GM03348 (cell line): ENCODE measurements at places on chromosomes 12 and 14.

DNA sequence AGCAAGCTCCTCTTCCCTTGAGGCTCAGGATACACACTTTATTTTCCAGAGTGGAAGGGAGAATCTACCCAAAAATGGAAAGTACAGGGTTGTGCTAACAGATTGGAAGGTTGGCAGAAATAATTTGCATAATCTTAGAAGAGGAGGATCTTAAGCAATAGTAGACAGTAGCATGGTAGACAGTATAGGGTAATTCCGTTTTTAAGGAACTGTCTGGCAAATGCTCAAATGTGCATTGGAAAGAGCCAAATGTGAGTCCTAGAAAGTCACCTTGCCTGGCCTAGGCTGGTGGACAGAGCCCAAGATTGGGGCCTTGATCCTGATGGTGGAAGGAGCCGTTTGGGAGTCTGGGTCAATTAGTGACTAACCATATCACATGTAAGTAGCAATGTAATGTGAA, 13.1 kb upstream of the CARMIL3 start:
- no peak for DNase-seq

DNA sequence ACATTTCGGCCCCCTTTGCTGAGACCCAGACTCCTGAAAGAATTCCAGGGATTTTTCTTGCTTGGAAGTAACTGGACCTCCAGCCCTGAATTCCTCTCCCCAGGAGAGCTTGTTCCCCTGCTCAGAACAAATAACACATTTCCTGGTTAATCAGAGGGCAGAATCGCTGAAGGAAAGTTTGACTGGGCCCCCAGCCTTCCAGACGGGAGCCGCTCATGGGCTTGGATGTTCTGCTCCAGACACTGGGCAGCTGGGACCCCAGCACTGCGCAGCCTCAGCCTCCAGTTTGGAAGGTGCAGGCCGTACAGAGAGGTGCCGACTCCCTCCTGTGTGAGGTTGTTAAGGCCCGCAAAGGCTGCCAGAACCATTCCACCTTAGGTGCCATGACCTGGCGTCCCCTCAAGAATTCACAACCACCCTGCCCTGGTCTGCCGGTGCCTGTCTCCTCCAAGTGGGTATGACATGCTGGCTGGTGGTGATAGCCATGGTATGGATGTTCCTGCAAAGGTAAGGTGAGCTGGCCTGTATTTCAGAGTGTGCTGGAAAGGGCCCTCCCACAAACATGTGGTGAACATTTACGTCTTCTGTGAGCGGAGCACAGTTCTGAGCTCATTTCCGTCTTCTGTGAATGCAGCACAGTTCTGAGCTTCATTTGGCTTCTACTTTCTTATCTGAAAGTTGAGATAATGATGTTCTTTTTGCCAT, 5.1 kb upstream of the LTBP2 start:
- no peak for DNase-seq

- peak; percentile 80 for DNase-seq
Observed at GRCh38 chr12:114662512-114663177, 21.3 kb downstream of the TBX3 start.

DNA sequence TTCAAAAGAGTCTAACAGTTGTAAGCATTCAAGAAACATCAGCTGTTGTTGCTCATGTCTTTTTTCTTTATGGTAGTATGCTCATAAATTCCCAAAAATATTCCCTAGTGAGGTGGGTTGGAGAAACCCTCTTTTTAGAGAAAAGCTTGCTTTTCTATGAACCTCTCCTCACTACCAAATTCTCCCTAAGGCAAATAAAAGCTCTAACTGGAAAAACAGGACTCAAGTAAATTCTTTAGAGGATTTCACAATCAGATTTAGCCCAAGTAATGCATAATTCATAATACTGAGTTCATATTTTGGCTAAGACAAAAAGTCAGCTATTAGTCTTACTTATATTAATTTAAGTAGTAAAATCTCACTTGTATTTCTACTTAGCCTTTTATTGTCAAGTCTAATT, 59.1 kb downstream of the DIO2 start:
- no peak for DNase-seq

- DNase-seq: no peak
Observed at GRCh38 chr14:50027816-50028215, 88.6 kb downstream of the VCPKMT start.

DNA sequence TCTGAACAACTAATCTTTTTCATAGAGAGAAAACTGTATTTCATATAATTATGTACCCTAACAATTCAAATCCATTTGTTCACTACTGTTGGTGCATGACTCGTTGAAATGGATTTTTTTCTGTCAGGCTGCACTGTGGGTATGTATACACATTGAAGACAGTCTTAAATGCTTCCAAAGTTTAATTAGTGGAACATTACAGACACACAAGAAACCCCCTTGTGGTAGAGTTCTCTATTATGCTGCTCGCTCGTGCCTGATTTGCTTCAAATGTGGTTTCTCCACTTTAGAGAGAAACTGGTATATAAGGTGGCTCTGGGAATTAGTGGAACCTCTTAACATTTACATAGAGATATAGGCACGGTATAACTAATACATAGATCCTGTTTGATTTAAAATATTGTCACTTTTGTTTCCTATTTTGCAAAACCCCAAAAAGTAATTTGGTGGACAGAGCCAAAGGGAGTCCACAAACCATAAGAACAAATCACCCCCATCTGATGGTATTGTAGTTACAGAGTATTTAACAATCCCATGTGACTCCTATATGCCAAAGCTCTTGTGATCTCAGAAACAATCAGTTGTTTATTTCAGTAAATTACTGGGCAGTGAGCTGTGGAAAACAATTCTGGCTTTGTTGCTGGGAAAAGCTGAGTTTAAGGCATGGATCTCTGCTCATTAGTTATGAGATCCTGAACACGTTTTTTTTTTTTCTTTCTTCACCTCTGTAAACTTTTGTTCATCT, 159.5 kb downstream of the BRMS1L start:
- no peak for DNase-seq

GRCh38 chr12:80941916-80942315, 4.2 kb upstream of the LIN7A start:
- peak; percentile 3 for DNase-seq

- peak; percentile 42 for DNase-seq
Observed at GRCh38 chr14:53999061-53999488, 42.5 kb upstream of the BMP4 start.

DNA sequence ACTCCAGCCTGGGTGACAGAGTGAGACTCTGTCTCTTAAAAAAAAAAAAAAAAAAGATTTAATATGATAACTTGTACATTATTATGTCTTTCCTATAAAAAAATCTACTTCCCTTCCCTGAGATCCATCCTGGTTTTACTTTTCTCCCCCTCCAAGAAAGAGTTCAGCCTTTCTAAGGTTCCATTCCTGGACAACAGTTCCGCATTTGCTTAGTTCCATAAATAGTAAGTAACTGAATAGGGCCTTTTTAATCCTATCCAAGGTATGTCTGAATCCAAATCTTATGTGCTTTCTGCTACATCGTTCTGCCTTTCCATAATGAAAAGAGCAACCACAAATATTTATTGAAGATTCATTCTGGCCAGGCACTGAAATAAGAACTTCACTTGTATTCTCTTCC, 187.8 kb downstream of the DACT1 start:
- DNase-seq: no peak

DNA sequence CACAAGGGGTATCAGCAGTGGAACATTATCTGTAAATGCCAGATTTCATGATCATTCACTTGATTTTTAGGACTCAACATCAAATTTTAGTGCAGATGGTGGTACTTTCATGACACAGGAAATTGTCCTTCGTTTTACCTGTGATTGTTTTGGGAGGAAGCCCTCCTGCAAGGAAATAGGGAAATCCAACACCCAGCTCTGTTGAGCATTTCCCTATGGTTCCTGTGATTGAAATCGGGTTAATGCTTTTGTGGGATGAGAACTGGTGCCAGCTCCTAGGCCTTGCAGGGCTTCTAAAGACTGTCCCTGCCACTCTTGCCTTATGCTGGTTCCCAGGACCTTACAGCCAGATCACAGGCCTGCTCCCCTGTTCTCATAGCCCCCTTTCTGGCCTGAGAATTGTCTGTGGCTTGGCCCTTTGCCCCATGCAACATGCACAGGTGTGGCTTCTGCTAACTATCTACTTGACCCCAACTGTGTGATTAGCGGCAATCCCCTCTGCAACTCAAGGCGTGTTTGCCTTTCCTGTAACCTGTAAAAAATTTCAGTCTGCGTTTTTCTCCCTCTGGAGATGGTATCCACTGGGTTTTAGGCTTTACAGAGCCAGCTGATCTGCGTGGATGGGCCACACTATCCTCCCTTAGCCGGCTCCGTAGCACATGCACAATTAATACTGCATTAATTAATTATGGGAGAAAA, 112.5 kb downstream of the ETV6 start:
- no peak for DNase-seq

DNA sequence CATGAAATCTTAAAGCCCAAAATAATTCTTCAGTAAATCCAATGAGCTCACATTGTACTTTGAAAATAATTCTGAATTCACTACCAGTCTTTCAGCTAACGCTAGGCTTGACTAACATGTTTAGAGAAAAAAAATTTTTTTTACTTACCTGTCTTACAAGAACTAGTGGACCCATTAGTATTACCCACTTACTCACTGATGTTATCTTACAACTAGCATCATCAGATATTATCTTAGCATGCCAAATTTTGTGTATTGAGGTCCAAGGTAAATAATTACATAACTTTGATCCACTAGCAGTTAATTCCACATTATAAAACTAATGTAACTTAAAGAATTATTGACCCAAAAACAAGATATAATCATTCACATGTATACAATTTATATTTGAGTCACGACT, 62.7 kb downstream of the SLC41A2 start:
- DNase-seq: no peak

- DNase-seq: no peak
Observed at GRCh38 chr12:100403446-100403845, 46.6 kb downstream of the SLC17A8 start.

DNA sequence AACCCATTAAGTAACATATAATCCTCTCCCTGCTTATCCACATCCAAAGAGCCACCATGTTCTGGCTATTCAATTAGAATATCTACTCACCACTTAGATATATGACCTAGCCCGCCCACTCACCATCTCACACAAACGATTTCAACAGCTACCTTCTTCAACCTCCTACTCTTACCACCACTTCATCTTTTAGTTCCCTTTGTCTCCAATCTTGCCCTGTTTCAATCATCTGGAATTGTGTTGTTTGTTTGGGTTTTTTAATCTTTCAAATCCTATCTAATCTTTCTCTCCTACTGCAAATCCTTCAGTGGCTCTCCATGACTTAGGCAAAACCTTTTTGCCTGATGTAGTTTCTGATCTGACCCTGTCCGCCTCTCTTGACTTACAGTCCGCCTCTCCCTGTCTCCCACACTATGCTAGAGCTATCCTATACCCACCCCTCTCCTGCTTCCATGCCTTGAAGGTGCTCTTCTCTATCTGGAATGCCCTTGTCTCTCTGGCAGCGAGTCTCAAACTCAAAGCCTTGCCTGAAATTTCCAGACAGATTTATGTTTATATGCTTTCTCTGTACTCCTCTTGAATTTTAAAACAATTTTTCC, 161.0 kb upstream of the CRY1 start:
- no peak for DNase-seq

- DNase-seq: peak; percentile 80
Observed at GRCh38 chr14:68547305-68548193, 245.3 kb downstream of the ZFP36L1 start.

- DNase-seq: no peak
Observed at GRCh38 chr12:7112041-7112440, 3.0 kb upstream of the C1RL start.

GRCh38 chr12:52081263-52081733, 1.8 kb downstream of the SMIM41 start:
- no peak for DNase-seq

GRCh38 chr14:55221968-55222367, 30.6 kb upstream of the DLGAP5 start:
- DNase-seq: no peak

GRCh38 chr12:30286345-30286926, 409.2 kb downstream of the IPO8 start:
- peak; percentile 31 for DNase-seq

DNA sequence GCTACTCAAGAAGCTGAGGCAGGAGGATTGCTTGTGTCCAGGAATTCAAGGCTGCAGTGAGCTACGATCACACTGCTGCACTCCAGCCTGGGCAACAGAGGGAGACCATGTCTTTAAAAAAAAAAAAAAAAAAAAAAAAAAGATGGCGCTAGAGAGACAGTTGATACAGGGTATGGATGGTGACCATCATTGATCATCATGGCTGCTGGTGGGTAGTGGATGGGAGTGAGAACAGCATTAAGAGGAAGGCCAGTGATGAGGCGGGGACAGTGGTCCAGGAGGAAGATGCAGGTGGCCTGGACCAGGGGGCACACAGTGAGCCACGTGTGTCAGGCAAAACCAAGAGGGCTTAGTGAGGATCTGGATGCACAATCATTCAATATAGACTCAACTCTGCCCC, 26.8 kb upstream of the MAP1LC3B2 start:
- DNase-seq: no peak

GRCh38 chr12:5066251-5066650, 22.6 kb downstream of the KCNA5 start:
- no peak for DNase-seq

GRCh38 chr12:108757856-108758255, 26.5 kb upstream of the CORO1C start:
- no peak for DNase-seq

GRCh38 chr14:35814371-35815005, 5.4 kb upstream of the RALGAPA1 start:
- peak; percentile 48 for DNase-seq

- DNase-seq: no peak
Observed at GRCh38 chr12:15052691-15053090, 79.8 kb downstream of the PDE6H start.

GRCh38 chr12:65892841-65893251, 68.6 kb downstream of the HMGA2 start:
- peak; percentile 48 for DNase-seq

GRCh38 chr12:14364583-14365271, 755 bp upstream of the ATF7IP start:
- DNase-seq: no peak

- DNase-seq: no peak
Observed at GRCh38 chr14:59344016-59344415, 121.2 kb downstream of the GPR135 start.

GRCh38 chr14:42523666-42524065, 917.0 kb downstream of the LRFN5 start:
- DNase-seq: no peak

DNA sequence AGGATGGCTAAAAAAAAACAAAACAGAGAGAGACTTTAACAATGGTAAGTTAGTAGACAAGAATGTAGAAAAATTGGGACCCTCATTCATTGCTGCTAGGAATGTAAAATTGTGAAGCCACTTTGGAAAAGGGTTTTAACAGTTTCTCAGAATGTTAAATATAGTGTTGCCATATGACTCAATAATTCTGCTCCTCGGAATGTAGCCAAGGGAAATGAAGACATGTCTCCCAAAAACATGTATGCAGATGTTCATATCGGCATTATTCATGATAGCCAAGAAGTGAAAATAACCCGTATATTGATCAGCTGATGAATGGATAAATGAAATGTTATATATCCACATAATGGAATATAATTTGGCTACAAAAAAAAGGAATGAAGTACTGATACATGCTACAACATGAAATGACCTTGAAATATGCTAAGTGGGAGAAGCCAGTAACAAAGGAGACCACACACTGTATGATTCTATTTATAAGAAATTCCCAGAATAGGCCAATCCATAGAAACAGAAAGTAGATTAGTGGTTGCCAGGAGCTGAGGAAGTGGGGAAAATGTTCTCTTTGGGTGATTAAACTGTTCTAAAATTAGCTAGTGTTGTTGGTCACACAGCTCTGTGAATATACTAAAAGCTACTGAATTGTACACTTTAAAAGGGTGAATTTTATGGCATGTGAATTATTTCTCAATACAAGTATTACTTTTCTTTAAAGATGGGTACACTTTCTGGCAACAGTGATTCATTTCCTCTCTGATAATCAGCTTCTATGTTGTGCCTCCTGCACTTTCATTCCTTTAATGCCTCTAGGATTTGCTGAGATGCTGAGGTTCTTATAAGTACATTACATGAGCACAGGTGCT, 132.5 kb downstream of the DAAM1 start:
- DNase-seq: peak; percentile 31
